ENCODE measurements at places on chromosomes 2 and 18.

DNA sequence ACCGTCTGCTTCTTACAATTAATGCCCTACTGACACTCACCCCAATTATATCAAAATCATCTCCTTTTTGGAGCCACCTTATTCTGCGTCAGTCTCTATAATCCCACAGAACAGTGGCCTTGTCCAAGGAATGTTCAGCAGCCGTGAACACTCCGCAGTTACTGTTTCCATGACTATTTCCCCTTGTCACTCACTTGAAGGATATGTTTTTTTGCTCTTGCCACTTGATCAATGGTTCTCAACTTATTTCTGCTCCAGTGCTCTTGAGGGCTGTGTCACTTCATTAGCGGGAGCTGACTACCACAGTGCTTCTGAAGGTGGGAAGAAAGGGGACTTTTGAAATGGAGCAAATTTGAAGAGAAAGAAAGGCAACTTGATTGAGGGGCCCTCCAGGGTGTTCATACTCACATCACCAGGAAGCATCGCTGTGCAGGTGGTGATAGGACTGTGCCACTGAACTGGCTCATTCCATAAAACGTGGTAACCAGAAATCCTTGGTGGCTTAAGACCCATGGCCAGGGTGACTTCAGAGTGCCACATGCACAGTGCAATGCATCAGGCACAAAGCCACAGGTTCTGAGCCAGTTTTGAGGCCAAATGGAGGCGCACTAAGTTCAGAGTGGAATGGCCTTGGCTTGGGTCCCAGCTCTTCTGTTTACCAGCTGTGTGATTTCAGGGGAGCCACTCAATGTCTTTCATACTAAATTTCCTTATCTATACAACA lies 320.6 kb upstream of the RAB12 start:
- no peak for DNase-seq

DNA sequence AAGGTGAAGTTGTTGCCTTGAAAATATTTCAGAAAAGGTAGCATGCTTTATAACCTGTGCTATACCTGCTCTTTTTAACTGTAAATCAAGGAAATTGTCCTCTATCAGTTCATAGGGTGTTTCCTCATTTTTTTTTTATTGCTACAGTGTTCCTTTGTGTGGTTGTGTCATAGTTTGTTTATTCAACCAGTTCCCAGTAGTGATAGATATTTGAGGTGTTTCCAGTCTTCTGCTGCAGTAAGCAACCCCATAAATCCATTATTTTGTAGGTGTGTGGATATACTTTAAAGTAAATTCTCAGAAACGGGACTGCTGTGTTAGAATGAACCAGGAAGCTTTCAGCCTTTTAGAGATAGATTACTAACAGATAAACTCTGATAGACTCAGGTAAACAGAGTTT lies 39.6 kb downstream of the SEMA4F start:
- no peak for DNase-seq

DNA sequence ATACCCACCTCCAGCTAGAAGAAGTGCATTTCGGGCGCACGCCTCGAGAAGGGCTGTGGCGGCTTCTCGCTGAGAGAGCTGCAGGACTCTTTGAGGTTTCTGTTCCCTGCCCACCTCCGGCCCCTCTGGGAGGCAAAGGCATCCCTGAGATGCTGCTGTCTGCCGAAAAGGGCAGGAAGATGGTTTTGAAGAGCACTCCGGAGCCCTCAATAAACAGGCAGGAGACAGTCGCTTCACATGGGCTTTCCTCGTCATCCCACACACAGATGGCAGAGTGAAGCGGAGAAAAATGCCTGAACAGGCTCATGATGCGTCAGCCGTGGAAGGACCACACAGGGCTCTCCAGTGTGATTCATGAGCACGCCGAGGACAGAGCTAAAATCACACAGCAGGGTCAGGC lies 25.4 kb upstream of the GLI2 start:
- DNase-seq, result no peak

DNA sequence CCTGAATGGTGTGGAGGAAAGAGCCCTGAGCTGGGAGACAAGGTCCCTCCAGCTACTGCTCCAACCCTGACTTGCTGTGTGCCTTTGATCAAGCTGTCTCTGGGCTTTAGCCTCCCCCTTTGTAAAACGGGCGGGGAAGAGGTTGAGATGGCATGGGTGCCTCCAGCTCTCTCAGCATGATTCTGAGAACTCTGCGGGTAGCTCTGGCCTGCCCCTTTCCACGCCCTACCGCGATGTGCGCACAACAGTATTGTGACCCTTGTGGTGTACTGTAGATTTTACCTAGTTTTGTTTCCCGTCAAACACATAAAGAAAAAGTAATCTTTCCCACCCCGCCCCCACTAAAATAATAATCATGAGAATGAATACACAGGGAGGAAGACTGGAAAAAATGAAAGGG lies 5.3 kb downstream of the CD8A start:
- no peak for DNase-seq

- no peak for DNase-seq
Observed at GRCh38 chr2:194271293-194271961, 1385.6 kb upstream of the SLC39A10 start.

GRCh38 chr18:45164551-45164950 lies 450.7 kb upstream of the SLC14A2 start:
- DNase-seq, result no peak
